ENCODE measurements at places on chromosomes 4 and X.
A peak's percentile ranks its signal among the peaks of the same experiment; 100 is the strongest.

DNA sequence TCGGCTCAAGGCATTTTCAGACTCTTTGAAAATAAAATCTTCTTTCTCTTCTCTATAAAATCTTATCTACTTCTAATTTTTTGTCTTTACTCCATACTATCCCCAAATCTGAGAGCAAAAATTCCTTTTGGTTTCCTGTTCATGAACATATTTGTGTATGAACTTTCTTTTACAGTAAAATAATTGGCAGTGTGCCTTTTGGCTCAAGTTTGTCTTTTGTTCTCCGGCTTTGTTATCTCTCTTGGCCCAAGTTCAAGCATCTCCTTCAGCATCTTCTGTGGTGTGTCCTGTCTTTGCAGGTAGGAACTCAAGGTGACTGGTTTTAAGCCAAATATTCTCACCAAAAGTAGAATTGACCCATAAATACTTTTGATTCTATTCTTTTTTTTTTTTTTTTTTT is 276.6 kb upstream of the FAT1 start:
- no peaks in the 10 kb centered on the region for H3K36me3 ChIP-seq
- H3K4me3 ChIP-seq, result no peak overlapping the region
- H3K27ac ChIP-seq, result no peak overlapping the region
- no peaks in the 10 kb centered on the region for H3K4me1 ChIP-seq

DNA sequence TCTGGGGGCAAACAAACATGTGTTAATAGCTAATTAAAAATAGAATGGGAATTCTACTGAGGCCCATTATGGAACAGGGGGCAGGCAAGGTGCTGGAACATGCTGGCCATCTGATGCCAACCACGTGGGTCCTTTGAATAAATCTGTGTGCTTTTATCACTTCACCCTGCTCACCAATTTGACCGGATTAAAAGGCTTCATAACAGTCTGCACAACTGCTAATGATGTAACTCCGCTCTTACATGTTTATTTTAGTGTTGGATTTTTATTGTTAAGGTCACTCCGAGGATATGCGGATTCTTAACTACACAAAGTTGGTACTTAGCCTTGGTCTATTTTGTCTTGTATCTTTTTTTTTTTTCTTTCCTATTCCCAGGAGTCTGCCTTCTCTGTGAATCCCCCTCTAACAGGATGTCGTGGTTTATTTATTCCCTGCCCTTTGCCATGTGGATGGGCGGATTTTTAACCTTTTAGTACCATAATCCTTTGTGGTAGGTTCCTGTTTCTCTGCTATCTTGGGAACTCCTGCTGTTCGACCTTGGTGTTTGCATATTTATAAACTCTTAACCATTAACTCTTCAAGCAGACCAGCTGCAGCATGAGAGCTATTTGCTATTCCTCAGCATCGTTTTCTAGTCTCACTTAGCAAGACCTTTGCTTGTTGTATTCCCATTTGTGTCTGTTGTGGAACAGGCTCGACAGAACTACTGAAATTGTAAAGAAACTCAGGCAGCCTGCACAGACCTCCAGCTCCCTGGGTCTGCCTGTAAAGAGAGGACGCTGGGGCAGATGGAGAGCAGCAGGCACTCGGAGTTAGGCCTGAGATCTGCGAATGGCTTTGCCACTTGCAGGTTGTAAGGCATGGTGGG is 38.0 kb downstream of the TRIM2 start:
- H3K4me1 ChIP-seq, result no peaks in the 10 kb centered on the region
- no peak for DNase-seq
- no peak overlapping the region for H3K4me3 ChIP-seq
- no peaks in the 10 kb centered on the region for H3K36me3 ChIP-seq

DNA sequence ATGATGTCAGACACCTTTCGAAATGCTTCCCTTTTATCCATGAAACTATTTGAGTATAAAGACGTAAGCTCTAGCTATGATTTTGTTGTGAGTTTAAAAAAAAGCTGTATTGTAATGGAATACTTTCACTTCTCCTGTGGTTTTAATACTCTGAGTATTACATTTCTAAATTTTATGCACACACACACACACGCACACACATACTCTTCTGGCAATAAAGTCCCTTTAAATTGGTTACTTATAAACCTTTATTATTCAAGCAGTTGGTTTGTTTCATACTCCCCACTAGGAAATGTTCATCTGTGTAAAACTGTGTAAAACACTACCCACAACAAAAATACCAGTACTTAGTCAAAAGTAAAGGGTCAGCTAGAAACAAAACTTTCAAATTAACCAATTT is 18.2 kb downstream of the VAMP7 start:
- H3K36me3 ChIP-seq, result peaks cover 28% of the 10 kb centered on the region
- no peaks in the 10 kb centered on the region for H3K27me3 ChIP-seq
- H3K4me1 ChIP-seq, result no peaks in the 10 kb centered on the region
- H3K27ac ChIP-seq, result no peak overlapping the region
- no peak overlapping the region for H3K4me3 ChIP-seq

DNA sequence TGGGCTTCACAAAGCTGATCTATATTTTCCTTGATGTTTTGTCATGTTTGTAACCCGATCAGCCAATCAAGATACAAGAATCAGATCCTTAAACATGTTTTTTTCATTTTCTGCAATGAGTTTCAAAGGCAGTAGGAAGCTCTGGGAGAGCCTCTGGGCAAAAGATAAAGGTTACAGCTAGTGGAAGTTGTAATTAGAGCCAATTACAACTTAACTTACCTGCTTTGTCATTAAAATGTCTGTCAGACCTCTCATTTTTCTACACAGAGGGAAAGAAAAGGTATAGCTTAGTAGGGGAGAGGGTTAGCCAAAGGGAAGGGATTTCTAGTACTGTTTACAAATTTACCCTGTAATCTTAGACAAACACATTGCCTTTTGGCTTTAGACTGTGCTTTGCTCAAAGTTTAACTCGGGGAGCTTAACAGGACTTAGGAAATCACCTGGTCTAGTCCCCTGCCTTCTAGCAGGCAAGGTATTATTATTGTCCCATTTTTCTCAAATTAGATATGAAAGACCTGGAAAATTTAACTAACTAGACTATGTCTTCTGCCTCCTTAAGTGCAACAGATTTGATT is 55.8 kb downstream of the FGF16 start:
- no peaks in the 10 kb centered on the region for H3K27me3 ChIP-seq
- H3K4me3 ChIP-seq, result no peak overlapping the region
- DNase-seq, result no peak
- no peaks in the 10 kb centered on the region for H3K36me3 ChIP-seq
- no peak overlapping the region for H3K27ac ChIP-seq
- no peaks in the 10 kb centered on the region for H3K4me1 ChIP-seq

DNA sequence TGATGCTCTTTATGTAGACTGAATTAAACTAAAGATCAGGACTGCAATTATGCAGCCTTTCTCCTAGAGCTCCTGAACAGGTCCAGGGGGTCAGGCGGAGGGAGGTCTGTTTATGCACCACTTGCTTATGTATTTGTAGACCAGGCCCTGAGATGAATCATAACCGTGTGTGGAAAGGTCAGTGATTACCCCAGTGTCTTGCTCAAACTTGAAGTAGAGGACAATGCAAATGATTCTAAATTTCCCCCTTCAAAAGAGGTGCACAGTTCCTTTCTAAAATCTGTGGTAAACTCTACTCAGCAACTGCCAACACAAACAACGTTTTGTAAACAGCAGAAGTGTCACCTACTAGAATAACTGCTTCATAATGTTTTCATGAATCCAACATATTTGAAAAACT is 13.0 kb upstream of the TBC1D9 start:
- H3K4me1 ChIP-seq, result no peaks in the 10 kb centered on the region
- no peaks in the 10 kb centered on the region for H3K27me3 ChIP-seq
- no peak overlapping the region for H3K4me3 ChIP-seq
- no peaks in the 10 kb centered on the region for H3K36me3 ChIP-seq

DNA sequence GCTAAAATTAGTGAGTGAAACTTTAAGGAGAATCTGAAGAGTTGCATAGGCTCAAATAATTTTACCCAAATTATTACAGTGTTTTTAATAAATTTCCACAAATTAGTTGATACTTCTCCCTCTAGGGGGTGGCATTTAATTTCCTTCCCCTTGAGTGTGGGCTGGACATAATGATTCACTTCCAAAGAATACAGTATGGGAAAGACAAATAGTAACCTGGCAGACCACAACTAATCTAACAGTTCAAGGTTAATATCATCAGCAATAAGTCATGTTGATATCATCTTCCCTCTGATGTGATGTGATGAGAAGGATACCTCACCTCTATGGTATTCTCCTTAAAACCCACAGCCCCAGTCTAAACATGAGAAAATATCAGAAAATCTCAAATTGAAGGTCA is 15.5 kb downstream of the PFKFB1 start:
- H3K4me3 ChIP-seq, result no peak overlapping the region
- H3K36me3 ChIP-seq, result no peaks in the 10 kb centered on the region
- H3K27ac ChIP-seq, result no peak overlapping the region
- no peaks in the 10 kb centered on the region for H3K4me1 ChIP-seq

- no peak overlapping the region for H3K4me3 ChIP-seq
- DNase-seq, result peak; percentile 32
- H3K36me3 ChIP-seq, result no peaks in the 10 kb centered on the region
- no peaks in the 10 kb centered on the region for H3K27me3 ChIP-seq
- H3K4me1 ChIP-seq, result peaks cover 64% of the 10 kb centered on the region
These were observed 50.0 kb upstream of the CLCN4 start for GRCh38 chrX:10106806-10107205.

DNA sequence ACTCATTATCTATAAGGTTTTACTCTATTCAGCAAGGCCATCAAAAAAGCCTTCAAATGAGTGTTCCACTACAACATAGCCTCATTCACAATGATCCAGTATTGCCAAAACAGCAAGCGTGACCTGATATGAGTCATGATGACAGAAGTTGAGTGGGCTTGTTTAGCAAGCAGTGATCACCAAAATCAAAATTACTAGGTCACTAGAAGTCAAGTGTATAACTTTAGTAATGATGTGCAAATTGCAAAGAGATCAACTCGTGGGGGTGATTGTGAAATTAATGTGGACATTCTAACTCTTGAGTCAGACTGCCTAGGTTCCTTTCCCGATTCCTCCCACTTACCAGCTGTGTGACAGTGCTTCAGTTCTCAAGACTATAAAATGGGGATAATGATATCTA is 124.5 kb downstream of the CHM start:
- H3K27me3 ChIP-seq, result no peaks in the 10 kb centered on the region
- H3K36me3 ChIP-seq, result no peaks in the 10 kb centered on the region
- no peaks in the 10 kb centered on the region for H3K4me1 ChIP-seq
- no peak overlapping the region for H3K4me3 ChIP-seq

- DNase-seq, result no peak
- H3K27ac ChIP-seq, result no peak overlapping the region
- no peaks in the 10 kb centered on the region for H3K36me3 ChIP-seq
- H3K4me1 ChIP-seq, result no peaks in the 10 kb centered on the region
These were observed 12.1 kb downstream of the HTRA3 start for GRCh38 chr4:8281519-8282133.

DNA sequence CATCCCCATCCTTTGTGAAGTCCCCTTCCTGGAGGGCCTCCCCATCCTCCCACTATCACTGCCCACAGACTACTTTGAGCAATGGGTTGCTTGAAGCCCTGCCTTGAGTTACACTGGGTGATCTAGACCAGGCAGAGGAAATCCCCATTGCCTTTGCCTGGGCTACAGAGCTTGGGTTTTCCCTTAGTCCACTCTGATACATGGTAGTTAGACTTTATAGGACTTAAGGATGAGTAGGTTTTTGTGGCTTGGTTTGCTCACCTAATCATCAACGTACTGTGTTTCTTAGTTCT is 56.6 kb downstream of the TMEM131L start:
- H3K27me3 ChIP-seq, result no peaks in the 10 kb centered on the region
- peak overlapping the region; percentile 41 for H3K4me3 ChIP-seq
- peak overlapping the region; percentile 67 for H3K27ac ChIP-seq
- DNase-seq, result peak; percentile 34
- H3K36me3 ChIP-seq, result no peaks in the 10 kb centered on the region

GRCh38 chrX:42149765-42150164 is 226.4 kb upstream of the CASK start:
- H3K27ac ChIP-seq, result no peak overlapping the region
- no peaks in the 10 kb centered on the region for H3K36me3 ChIP-seq
- no peak overlapping the region for H3K4me3 ChIP-seq
- H3K4me1 ChIP-seq, result no peaks in the 10 kb centered on the region
- no peak for DNase-seq
- no peaks in the 10 kb centered on the region for H3K27me3 ChIP-seq

DNA sequence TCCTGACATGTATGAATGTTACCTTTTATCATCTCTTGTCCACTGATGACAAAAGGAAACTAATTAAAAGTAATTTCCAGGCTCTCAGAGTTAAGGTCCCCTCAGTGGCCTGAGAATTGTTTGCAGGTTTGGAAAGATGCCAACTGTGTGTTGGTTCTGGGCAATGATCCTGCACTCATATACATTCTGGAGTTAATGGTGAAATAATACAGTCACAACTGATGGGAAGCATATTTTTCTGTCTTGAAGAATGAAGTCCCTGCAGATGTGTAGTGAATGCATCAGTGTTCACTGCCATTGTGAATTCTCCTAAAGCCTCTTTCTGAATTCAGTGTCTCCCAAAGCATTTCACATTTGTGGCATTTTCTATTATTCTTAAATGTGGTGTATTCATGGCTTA is 238.1 kb upstream of the PPP1R2C start:
- H3K36me3 ChIP-seq, result no peaks in the 10 kb centered on the region
- no peak overlapping the region for H3K27ac ChIP-seq
- H3K27me3 ChIP-seq, result no peaks in the 10 kb centered on the region
- no peak overlapping the region for H3K4me3 ChIP-seq
- no peak for DNase-seq

- H3K27me3 ChIP-seq, result no peaks in the 10 kb centered on the region
- no peak overlapping the region for H3K4me3 ChIP-seq
- no peaks in the 10 kb centered on the region for H3K36me3 ChIP-seq
- DNase-seq, result no peak
These were observed 590.0 kb downstream of the FSTL5 start for GRCh38 chr4:161573836-161574235.

DNA sequence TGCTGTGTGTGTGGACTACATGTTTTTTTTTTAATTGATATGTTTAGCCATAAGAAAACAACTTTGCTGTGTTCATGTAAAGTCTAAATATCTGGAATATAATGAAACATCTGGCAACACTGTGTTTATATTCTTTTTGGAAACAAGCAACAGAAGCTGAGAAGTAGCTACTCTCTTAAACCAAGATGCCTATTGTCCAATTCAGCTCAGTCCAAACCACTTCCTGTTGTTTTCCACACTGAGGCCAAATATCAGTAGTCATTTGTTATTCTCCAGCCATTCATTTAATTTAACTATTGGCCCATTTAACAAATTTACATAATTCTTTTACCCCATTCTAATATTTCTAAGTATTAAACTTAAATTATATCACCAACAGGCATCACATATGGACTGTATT is 903.0 kb upstream of the SLIT2 start:
- H3K27ac ChIP-seq, result no peak overlapping the region
- H3K4me1 ChIP-seq, result no peaks in the 10 kb centered on the region
- no peak for DNase-seq
- no peaks in the 10 kb centered on the region for H3K27me3 ChIP-seq
- no peaks in the 10 kb centered on the region for H3K36me3 ChIP-seq

Data from CD4-positive, alpha-beta memory T cell (primary cell).